ENCODE measurements at places on chromosomes 2 and 18.

GRCh38 chr2:107588181-107588580 lies 238.5 kb upstream of the RGPD4 start:
- no peak for DNase-seq

GRCh38 chr2:9761577-9761976 lies 81.7 kb upstream of the TAF1B start:
- no peak for DNase-seq

- no peak for DNase-seq
Observed at GRCh38 chr2:17318013-17318412, 200.2 kb downstream of the RAD51AP2 start.

- DNase-seq = no peak
Observed at GRCh38 chr2:178395941-178396570, 54.9 kb downstream of the PRKRA start.

- no peak for DNase-seq
Observed at GRCh38 chr2:20013126-20013849, 820 bp upstream of the MATN3 start.

DNA sequence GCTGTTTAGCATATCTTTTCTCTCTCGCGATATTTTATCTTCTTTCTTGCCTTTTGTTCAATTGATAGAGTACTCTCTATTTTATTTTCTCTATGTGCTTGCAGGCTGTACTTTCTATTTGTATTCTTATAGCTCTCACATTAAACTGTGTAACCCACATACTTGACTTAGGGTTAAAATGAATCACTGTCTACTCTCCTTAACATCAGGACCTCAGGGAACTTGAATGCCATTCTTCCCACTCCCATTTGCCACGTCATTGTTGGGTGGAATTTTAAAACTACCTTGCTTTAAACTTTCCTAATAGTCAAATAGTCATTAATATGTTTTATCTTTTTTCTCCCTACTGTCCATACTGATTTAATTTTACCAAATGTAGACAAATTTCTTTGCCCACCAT lies 269.7 kb downstream of the ALPK2 start:
- DNase-seq = no peak

DNA sequence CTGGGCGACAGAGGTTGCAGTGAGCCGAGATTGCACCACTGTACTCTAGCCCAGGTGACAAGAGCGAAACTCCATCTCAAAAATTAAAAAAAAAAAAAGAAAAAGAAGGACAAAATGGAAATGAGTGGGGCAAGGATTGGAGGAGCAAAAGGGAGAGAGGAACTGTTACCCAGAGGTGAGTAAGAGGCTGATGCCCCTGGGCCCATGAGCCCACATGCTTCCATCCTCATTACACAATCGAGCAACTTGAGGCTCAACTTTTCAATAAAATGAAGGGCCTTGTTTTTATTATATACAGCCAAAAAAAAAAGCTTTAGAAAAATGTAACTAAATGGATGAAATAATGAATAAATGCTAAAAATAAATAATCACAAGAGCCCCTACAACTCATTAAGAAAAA lies 91.7 kb upstream of the YWHAQ start:
- no peak for DNase-seq

GRCh38 chr2:119929537-119929936 lies 83.3 kb upstream of the EPB41L5 start:
- DNase-seq = no peak

GRCh38 chr2:180012523-180012922 lies 5.4 kb upstream of the CWC22 start:
- no peak for DNase-seq

DNA sequence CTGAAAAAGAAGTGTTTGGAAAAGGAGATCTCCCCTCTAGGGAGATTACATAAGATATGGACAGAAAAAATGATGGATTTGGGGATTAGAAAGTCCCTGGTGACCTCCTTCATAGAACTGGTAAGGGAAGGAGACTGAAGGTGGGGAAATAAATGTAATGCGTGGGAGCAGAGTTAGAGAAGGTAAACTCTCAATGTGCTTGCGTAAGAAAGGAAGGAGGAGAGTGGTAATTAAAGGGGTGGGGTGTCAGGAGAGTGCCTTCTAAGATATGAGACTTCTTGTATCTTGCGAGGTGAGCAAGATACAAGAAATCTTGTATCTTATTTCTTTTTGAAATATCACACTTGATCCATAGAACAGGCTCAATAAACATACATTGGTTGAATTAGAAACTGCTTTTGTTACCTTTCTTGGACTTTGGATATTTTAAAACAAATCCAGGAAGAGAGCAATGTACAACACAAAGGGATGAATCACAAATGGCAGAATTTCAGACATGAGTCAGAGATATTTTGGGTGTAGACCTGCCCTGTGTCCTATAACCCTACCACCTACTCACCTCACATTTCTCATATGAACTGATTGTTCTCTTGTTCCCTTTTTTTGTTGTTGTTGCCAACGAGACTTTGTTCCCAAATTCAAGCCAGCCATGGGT lies 342.4 kb downstream of the INSIG2 start:
- DNase-seq = no peak

- DNase-seq = no peak
Observed at GRCh38 chr2:39252888-39253518, 9.2 kb upstream of the CDKL4 start.

DNA sequence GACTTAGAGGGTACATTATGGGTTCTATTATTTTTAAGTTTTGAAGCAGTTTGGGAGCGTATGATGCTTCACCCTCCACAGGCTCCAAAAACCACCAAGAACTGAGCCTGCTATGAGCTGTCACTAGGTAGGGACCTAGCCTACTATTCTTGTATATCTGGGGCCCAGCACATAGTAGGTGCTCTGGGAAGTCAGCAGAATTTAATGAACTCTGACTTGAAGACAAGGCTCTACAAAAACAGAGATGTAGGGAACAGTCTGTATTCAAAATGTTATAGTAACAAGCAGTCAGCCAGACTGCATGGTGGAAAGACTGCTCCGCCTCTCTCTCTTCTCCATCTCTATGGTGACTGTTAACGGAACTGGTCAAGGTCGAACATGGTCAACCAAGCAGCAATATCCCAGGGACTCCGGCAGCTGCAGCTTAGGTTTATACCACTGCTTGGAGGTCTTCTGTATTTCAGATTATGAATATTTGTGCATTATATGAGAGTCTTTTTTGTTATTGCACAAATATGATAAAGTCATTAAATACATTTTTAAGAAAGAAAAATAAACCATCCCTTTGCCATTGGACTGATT lies 22.2 kb upstream of the YWHAQ start:
- no peak for DNase-seq

- DNase-seq = no peak
Observed at GRCh38 chr18:24053211-24053610, 38.7 kb downstream of the TTC39C start.

Data from stimulated activated CD4-positive, alpha-beta T cell treated with anti-CD3 and anti-CD28 coated beads, Interleukin-1b, Interleukin-23, amount 100 ng/mL, for 1 hour (primary cell).